ENCODE measurements at places on chromosomes 3 and 15.
A peak's percentile ranks its signal among the peaks of the same experiment; 100 is the strongest.

- no peak for DNase-seq
Observed at GRCh38 chr3:71524672-71525071, 58.9 kb downstream of the FOXP1 start.

DNA sequence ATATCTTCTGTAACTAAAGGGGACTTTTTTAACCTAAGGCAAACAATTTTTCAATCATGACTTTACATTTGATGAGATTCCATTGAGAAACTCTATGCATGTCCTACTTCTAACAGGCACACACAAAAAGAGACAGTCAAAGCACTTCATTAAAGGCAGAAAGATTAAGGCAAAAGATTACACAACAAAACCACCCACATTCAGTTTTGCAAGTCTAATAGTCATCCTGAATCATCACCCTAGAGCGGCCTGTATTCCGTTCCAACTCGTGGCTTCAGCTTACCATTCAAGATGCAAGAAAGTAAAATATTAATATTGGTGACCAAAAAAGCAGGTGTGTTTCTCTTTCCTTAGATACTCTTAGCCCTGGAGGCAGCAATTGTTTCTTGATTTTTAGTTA lies 205.9 kb downstream of the P3H2 start:
- DNase-seq: no peak

GRCh38 chr3:148128136-148128535 lies 569.6 kb upstream of the AGTR1 start:
- DNase-seq: no peak

- DNase-seq: no peak
Observed at GRCh38 chr3:95815828-95816227, 998.6 kb upstream of the EPHA6 start.

- DNase-seq: no peak
Observed at GRCh38 chr15:27889258-27889657, 209.9 kb downstream of the OCA2 start.

GRCh38 chr15:99441871-99442251 lies 123.9 kb upstream of the MEF2A start:
- DNase-seq: peak; percentile 1

DNA sequence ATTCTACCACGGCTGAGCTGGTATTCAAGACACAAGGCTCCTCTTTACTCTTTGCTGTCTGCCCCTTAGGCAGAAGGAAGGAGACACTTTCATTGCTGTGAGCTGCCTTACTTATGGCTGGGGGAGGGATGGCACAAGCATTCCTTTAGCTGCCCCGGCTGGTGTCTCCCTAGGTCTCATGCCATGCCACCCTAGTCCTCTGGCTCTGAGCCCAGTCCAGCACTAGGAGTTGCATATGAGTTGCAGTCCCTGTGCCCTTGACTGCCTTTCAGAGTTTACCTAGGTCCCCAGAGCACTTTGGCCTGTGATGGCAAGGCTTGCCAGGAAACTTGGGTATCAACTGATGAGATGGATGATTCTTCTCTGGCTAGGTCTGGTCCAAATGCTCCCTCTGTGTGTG lies 296.4 kb downstream of the RBMS3 start:
- DNase-seq: no peak

GRCh38 chr3:11199902-11200845 lies 45.9 kb downstream of the HRH1 start:
- DNase-seq: no peak

GRCh38 chr3:177589911-177590381 lies 392.7 kb upstream of the TBL1XR1 start:
- peak; percentile 15 for DNase-seq

DNA sequence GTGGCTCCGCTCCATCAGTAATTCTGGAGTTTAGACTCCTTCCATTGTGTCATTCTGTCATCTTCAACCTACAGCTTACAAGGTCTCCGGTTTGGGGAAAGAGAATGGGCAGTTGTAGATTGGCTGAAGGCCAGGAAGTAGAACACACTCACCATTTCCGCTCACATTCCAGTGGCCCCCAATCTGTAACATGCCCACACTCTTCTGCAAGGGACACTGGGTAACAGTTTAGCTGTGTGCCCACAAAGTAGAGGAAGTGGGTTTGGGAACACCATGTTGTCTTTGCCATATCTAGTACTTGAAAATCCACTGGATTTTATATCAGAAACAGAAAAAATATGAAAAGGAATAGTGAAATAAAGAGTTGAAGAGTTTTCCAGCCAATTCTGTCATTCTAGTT lies 153.5 kb downstream of the SV2B start:
- DNase-seq: no peak

- peak; percentile 22 for DNase-seq
Observed at GRCh38 chr3:52313774-52314188, 2.3 kb upstream of the DNAH1 start.
